ENCODE measurements at places on chromosomes 5 and 9.

- DNase-seq, result no peak
Observed at GRCh38 chr9:100869326-100869725, 159.2 kb upstream of the PLPPR1 start.

- DNase-seq, result no peak
Observed at GRCh38 chr9:26768145-26768544, 124.5 kb downstream of the CAAP1 start.

DNA sequence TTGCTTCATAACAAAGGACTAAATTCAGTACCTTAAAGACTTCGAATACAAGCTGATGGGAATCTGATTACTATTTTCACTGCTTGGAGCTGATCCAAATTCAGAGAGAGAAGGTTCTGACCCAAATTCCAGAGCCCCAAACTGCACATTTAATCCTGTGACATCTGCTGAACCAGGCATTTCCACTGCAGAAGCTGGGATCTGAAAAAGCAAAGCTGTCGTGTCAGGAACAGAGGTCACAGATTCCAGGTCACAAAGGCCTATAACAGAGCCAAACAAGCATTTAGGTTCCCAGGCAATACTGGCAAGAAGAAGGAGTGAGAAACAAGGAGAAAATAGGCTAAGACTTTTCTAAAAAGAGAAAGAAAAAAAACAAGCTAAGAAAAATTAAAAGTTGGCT, 105.3 kb downstream of the UBAP2 start:
- no peak for DNase-seq

- DNase-seq, result no peak
Observed at GRCh38 chr9:35555246-35555701, 49.8 kb upstream of the TESK1 start.

DNA sequence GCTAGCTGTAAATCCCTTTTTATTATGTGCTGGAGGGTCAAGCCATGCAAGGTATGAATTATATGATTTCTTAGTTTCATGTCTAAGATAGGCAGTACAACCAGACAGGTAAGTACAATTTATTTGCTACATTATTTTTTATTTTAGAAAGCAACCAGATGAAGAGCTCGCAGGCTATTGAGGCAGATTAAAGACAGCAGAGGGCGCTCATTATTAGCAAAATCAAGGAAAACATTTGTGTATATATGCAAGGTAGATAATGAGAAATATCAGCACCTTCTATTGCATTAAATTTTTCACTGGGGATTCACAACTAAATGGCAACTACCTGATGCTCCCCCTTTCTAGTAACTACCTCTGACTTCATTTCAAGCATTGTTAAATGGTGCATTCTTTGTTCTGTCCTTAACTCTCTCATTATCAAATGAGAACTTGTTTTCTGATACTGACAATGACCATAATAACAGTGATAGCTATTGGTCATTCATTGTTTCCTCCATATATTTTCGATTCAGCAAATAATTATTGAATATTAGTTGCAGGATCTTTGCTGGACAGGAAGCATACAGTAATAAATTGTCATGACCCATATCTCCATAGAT, 8.6 kb downstream of the SCGB3A2 start:
- DNase-seq, result no peak

- DNase-seq, result no peak
Observed at GRCh38 chr9:106945727-106946660, 83.0 kb downstream of the ZNF462 start.

- no peak for DNase-seq
Observed at GRCh38 chr9:71010258-71010657, 111.2 kb downstream of the TRPM3 start.

DNA sequence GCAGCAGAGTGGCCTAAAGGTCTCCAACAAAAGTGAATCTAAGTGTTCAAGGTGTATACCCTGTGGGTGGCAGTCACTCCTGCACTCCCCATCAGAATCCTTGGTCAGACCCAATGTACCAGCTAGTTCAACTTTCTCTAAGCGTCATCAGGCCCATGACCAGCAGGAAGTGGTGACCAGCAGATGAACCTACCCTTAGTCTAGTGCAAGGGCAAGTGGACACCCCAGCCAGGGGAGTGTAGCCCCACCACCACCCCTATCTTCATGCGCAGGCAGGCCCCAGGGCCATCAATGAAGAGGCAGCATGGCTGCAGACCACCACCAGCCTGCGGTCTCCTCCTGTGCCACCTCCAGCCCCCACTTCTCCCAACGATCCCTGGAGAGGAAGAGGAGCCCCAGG, 213.1 kb downstream of the AGTPBP1 start:
- no peak for DNase-seq

GRCh38 chr5:74250304-74251102, 390.0 kb downstream of the ENC1 start:
- no peak for DNase-seq

- no peak for DNase-seq
Observed at GRCh38 chr5:98309785-98310598, 463.5 kb upstream of the RGMB start.

GRCh38 chr5:146302406-146302805, 36.2 kb upstream of the POU4F3 start:
- no peak for DNase-seq

GRCh38 chr9:6113312-6113711, 97.9 kb upstream of the RANBP6 start:
- no peak for DNase-seq

DNA sequence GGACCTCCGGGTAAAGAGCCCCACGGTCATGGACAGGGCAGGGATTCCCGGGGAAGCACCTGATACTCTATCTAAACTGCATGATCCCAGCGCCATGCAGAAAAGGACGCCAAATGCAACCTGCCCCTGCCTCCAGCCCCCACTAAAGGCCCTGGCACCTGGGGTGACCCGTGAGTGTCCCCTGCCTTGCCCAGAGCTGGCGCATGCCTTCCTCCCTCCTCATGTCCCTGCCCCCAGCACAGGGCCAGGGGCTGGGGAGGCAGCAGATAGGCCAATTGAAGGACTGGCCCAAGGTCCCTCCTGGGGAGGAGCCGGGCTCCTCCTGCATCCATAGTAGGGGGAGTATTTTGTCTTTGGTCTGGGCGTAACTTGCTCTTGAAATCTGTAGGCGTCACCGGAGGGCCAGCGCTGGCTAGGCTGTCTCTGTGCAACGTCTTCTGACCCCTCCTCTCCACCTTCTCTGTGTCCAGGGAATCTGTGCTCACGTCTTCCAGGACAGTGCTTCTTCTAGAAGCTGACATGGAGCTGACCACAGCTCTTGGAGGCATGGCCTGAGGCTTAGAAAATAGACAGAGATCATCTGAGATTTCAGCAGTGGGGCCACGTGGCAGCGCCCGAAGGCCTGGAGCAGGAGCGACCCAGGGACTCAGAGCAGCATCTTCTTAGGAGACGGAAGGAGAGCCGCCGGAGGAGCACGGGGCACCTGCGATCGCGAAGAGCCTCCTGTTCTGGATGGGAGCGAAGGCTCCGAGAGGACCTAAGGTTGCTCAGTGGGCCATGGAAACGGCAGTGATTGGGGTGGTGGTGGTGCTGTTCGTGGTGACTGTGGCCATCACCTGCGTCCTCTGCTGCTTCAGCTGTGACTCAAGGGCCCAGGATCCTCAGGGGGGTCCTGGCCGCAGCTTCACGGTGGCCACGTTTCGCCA, 660 bp downstream of the SPAAR start:
- DNase-seq, result no peak

DNA sequence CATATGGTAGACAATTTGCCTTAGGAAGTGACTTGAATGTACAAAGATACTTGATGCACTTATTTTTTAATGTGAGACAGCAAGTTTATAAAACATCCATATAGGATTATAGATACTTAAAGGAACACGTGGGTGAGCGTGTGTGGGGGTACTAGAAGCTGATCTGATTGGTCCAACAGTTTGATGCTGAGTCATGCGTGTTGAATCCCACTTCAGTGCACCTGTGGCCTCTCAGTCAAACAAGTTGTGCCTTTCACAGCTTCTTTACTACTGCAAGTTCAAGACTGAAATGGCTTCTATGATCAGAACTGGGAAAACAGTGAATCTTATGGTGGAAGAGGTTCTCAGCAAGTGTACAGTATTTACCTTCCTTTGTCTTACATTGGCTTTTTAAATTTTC, 98.9 kb downstream of the MAP1B start:
- DNase-seq, result no peak

DNA sequence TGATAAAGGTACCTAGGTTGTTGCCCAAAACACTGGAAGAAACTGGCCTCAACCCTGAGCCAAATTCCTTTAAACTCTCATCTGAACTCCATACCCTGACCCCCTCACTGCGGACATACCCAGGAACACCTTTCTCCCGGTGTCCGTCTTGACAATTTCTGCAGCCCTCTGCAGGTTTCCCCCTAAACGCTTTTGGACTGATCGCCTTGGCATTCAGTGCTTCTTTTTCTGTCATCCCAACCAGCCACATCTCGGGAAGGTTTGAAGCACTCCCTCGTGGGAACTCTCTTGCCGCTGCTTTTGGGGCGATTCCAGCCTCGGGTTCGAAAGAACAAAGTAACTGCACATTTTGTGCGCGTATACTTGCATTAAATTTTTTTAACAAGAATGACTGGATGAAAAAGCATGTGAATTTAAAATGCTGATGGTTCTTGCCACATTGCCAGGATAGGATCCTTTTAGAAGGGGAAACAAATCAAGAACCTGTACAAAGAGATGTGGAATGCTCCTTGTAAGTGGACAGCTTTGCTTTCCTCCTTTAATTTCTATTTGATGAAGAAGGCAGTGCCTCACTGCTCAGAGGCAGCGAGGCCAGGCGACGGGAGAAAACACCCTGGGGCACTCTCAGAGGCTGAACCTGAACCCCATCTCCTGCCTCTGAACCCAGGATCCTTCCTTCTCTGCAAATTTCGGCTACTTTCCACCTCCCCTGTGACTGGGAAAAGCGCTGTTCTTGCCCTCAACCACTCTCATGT, 615 bp downstream of the PSMD5 start:
- DNase-seq, result no peak

DNA sequence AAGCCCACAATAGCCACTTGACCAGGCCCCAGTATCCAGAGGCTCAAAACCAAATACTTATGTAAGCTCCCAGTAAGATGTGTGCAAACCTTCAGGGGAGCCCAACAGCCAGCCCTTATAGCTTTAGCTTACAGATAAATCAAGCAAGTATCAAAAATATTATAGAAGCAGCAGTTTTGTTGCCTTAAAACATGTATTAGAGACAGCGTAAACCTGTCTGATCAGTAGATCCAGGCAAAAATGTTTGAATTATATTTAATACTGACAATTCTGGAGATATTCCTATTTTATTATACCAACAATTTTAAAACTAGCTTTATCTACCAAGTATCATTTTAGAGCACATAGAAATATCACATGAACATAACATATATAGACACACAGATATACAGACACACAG, 365.6 kb upstream of the KLF4 start:
- no peak for DNase-seq

- peak; percentile 55 for DNase-seq
Observed at GRCh38 chr5:150217873-150218692, 28.2 kb downstream of the SLC6A7 start.

- no peak for DNase-seq
Observed at GRCh38 chr9:99445371-99445891, 223.3 kb downstream of the SEC61B start.

GRCh38 chr9:131868766-131869165, 128.9 kb upstream of the RAPGEF1 start:
- DNase-seq, result no peak

DNA sequence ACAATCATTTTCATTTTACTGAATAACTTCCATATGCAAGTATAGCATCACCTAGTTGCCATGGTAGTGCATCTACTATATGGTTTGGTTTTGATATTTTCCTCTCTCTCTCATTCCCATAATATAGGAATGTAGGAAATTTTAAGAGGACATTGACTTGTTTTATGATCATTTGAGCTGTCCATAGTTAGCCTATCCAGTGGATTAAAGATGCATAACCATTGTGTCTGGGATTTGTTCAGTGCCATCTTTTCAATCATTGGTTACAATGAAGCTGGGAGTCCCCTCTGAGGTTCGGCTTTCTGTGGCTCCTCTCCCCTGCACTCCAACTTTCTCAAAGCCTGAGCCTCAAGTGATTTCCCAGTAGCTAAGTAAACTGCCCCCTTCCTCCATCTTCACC, 458.5 kb downstream of the RAB3C start:
- no peak for DNase-seq

- no peak for DNase-seq
Observed at GRCh38 chr5:78327761-78328510, 32.5 kb upstream of the SCAMP1 start.

DNA sequence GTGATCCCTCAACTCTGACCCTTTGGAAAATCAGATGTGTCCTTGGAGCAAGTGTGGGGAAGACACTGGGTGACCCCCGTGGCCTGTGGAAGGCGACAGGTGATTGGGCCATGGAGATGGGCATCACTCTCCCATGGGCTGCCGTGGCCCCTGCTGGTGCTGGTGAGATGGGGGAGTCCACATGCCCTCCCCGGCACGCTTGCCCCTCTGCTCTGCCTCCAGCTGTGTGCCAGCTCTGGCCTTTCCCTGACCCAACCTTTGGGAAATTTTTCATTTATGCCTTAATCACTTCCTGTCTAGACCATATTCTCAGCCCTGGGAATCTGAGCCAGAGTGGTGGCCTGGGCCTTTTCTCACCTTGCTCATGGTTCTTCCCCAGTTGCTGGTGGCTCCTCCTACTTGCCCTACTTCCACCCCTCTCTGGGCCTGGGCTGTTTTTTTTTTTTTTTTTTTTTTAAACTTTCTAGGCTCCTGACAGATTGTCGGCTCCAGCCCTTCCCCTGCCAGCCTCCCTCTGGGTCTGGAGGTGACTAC, 56.6 kb downstream of the RGS3 start:
- no peak for DNase-seq

- DNase-seq, result no peak
Observed at GRCh38 chr5:80057921-80058320, 22.8 kb downstream of the THBS4 start.

- DNase-seq, result no peak
Observed at GRCh38 chr5:140953234-140953633, 13.0 kb upstream of the PCDHAC2 start.

DNA sequence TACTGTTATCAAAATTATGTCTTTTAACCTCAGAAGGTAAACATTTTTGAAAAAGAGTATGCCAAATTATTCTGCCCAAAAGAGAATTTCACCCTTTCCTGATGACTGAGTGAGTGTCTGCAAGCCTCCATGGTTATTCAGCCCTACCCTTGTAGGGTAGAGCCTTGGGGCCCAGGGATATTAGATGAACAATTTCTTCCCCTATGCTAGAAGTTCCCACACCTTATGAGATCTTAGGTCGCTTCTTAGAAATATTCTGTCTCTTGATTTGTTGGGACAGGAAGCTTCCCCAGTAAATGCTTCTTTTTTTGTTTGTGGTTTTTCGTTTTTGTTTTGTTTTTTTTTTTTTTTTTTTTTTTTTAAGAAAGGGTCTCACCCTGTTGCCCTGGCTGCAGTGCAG, 3.1 kb downstream of the CRB2 start:
- no peak for DNase-seq

- no peak for DNase-seq
Observed at GRCh38 chr5:94807985-94808384, 189.5 kb downstream of the SLF1 start.

GRCh38 chr9:81053298-81054025, 635.9 kb downstream of the TLE1 start:
- no peak for DNase-seq

- DNase-seq, result no peak
Observed at GRCh38 chr5:82066791-82067190, 95.0 kb downstream of the ATG10 start.

- no peak for DNase-seq
Observed at GRCh38 chr9:112917987-112918362, 27.3 kb upstream of the SLC46A2 start.
